ENCODE measurements at places on chromosomes 1 and 21.
A peak's percentile ranks its signal among the peaks of the same experiment; 100 is the strongest.

- DNase-seq: no peak
Measured at GRCh38 chr1:185419718-185420117, 102.7 kb upstream of the IVNS1ABP start.

- no peak for DNase-seq
Measured at GRCh38 chr1:170218257-170218650, 72.5 kb downstream of the NTMT2 start.

- no peak for DNase-seq
Measured at GRCh38 chr21:38807986-38808385, 2.3 kb downstream of the ETS2 start.

DNA sequence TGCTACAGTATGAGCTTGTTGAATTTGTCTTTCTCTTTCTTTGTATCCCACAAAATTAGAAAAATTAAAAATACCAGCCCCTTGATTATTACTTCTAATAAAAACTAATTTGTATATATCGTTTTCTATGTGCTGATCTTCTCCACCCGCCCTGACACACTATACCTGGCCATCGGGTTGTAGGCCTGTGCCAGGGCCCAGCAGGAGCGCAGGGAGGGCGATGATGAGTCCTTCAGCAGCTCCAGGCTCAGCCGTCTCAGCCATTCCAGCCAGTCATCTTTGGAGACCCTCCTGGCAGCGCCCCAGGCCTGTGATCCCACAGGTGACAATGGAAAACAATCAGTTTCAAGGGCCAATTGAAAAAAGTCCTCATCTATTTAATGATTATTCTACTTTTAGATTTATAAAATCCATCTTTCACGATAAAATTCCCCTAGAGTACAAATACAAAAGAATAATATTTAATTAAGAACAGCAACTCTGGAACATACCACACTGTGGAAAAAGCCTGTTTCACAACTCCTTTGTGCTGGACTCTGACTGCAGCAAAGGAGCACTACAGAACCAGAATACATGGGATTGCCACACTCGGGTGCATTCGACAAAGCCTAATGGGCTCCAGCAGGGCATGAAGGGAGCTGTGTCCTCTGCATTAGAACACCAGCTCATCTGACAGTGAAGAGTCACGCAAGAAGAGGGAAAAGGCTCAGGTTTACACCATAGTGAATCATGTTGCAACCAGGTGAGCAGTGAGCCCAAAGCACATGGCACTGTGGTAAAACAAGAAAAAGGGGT lies 15.4 kb downstream of the ANGPTL7 start:
- DNase-seq: peak; percentile 11

- no peak for DNase-seq
Measured at GRCh38 chr1:207034998-207035397, 2.4 kb upstream of the C1orf116 start.

- no peak for DNase-seq
Measured at GRCh38 chr21:35561116-35561515, 499.2 kb downstream of the SETD4 start.

DNA sequence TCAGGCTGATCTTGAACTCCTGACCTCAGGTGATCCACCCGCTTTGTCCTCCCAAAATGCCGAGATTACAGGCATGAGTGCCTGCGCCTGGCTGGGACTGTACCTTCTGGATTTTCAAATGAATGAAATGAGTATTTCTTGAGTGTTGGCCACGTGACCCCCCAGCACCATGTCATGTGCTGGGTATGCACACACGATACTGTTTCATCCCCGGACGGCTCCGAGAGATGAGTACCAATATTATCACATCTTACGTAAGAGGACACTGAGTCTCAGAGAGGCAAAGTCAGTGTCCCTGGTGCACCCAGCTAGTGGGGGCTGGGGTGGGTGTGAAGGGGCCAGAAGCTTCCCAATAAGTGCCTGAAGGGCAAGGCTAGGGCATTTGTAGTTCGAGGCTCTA lies 780 bp upstream of the CROCC start:
- DNase-seq: no peak

DNA sequence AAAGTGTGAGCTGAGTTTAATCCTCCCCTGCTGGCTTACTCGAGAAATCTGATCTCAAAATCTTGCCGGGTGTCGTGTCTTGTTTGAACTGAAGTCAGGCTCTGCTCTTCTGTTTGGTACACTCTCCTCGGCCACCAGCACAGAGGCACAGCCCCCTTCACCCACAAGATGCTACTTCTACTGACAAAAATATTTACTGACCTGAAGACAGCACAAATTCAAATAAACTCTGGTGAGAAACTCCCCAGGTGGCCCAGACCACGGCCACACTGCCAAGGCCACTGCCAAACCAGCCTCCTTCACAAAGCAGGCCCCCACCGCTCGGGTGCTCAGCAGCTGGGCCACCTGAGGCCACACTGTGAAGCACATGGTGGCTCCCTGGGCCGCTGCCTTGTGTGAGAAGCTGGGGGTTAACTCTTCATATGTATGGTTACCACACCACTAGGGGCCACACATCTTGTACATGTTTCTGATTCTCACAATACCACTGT lies 80.6 kb downstream of the TGFBR3 start:
- DNase-seq: no peak

DNA sequence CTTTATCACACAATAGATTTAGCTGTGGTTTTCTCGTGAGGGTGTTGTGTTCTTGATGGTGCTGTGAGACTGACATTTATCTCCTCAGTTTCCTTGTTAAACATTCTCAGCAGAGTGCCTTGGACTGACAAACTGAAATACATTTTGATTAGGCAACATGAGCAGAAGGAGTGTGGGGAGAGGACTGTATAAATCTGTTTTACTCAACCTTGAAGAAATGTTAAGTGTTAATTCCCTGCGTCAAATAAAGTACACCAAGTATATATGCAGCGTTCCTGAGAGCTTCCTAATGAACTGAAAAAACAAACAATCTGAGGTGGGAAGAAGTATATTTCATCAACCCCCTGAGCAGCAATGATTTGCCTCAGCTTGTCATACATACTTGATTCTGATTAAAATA lies 540.3 kb upstream of the B3GALT2 start:
- DNase-seq: no peak

DNA sequence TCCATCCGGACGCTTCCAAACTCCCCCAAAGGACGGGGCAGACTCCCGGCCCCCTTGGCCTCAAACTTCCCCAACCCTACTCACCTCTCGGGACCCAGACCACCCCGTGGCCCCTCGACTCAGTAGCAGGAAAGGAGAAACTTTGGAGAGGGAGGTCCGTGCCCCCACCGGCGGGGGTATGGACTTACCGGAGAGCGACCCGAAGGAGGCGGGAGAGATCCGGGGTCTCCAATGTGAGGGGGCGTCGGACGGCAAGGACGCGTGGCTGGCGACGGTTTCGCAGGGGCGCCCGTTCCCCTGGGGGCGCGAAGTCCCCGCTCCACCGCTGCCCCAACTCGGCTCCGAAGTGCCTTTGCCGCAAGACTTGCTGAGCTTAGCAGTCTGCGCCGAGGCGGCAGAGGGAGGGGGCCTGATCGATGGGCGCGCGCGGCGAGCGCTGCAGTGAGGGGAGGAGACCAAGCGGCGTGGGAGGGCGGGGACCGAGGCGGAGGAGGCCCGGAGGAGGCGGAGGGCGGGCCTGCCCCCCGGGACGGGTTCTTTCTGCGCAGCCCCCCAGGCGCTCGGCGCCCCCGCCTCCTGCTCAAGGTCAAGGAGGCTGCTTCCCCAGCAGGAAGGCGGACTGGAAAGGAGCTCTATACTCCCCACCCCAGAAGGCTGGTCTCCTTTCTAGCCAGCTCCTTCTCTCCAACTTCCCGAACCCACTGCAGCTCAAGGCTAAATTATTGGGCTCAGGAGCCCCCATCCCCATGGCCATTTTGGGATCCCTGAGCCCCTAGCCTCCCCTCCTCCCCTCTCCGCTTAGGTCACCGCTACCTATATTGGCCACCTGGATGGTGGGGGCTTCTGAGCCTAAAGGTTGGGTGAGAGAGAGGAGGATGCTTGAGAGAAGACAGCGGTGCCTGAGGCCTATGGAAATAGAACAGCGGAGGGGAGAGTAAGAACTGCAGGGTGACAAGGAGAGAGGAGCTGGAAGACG lies at the start of gene SYT2:
Gene SYT2, minus strand, starts transcription at position 385 of the 976 bp plus-strand sequence. CDS start 104,682 bp downstream, outside the sequence.
- no peak for DNase-seq

DNA sequence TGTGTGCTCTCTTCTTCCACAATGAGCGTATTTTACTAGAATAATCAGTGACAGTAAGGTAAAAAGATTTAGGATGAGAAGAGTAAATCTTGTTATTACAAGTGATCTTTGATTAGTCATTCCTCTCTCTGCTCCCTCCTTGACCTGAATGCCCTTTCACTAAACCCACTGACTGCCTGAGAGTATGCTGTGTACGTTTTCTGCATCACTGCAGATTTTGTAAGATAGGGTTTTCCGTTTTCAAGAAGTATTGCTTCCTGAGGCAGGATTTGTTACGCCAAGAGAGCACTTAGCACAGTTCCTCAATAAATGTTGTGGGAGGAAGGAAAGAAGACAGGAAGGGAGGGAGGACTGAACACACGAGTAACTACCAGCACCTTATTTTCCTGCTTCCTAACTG lies 7.7 kb upstream of the LAMB3 start:
- DNase-seq: no peak

DNA sequence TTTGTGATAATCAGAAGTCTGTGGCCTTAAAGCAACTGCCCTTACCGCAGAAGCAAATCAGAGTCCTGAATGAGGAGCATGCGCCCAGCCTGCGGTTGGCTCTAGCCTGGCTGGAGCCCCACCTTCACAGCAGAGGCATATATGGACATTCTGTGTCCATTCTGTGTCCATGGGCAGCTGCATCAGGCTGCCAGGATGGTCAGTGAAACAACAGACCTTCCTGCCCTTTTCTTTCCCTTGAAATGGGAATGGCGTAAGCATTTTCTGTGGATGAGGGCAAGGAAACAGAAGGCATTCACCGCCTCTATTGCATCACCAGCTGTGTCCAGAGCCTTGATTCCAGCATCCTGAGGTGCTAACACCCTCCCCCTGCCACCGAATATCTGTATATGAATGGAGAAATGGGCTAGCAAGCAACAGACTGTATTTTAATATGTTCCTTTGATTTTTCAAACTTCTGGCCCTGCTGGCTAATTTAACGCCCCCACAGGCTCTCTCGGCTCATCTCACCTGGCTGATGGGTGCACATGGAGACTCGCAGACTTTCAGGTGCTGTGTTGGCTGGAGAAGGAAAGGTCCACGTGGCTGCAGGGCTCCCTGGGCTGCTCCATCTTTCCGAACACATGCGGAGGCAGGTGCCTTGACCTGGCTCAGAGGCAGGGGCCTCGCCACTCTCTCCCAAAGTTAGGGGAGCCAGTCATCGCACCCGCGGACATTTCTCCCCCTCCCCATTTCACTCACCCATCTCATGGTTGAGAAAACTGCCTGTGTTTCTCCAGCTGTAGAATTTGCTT lies 159.2 kb downstream of the GALNT2 start:
- no peak for DNase-seq

DNA sequence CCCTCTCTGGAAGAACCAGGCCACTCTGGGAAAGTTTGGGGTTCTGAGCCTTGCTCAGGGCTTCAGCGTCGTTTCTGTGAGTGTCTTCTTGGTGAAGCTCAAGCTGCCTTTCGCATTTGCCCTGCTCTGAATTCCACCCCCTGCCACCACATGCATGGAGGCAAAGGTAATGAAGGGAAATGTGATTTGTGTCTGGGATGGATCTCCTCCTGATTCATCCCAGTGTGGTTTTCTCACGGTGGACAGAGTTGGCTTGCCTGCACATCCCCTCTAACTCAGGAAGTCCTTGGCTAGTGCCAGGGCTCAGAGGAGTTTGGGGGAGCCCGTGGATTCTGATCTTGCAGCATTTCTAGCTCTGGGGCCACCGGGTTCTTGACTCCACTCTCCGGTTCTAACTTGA lies 173.6 kb upstream of the RAB4A start:
- DNase-seq: no peak

GRCh38 chr1:101431956-101432510 lies 195.2 kb downstream of the S1PR1 start:
- no peak for DNase-seq

GRCh38 chr1:30762152-30762929 lies 4.8 kb upstream of the LAPTM5 start:
- DNase-seq: no peak

- no peak for DNase-seq
Measured at GRCh38 chr1:14725695-14726094, 127.2 kb downstream of the KAZN start.

DNA sequence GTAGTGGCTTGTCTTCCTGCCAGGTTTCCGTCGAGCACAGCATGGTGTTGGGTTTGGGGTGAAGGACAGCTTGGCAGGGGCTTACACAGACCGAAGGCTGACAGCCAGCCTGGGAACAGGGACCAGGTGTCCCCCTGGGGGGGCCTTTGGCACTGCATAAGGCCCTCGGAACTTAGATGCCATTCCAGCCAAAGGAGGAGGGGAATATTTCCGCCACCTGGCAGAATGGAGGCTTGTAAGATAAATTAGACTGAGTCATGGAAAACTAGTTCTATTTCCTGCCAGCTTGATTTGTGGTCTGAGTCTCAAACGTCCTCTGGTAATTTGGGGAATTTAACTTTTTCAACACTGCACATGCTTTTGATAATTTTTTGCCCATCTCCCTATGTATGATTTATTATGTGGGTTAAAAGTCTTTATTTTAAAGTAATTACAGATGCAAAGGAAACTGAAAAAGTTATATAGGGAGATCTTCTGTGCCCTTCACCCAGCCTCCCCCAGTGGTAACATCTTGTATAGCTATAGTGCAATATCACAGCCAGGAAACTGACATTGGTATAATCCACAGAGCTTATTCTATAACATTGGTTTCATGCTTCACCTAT lies 11.5 kb upstream of the TMEM51 start:
- no peak for DNase-seq

DNA sequence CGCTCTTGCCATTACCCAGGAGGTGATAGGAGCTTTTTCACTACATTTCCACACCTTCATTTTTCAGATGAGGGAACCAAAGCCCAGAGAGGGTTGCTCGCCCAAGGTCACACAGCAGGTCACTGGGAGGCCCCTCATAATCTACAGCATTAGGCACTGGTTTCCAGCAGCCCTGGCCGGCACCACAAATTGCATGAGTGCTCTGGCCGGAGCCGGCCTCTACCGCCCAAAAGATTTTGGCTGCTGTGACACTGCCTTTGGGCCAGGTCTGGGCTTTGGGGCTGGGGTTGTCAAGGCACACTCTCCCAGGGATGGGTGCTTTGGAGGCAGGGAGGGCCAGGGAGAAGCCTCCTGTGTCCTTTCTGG lies 15.4 kb downstream of the DHRS3 start:
- no peak for DNase-seq

GRCh38 chr1:176795929-176796328 lies 333.0 kb downstream of the PAPPA2 start:
- DNase-seq: no peak

DNA sequence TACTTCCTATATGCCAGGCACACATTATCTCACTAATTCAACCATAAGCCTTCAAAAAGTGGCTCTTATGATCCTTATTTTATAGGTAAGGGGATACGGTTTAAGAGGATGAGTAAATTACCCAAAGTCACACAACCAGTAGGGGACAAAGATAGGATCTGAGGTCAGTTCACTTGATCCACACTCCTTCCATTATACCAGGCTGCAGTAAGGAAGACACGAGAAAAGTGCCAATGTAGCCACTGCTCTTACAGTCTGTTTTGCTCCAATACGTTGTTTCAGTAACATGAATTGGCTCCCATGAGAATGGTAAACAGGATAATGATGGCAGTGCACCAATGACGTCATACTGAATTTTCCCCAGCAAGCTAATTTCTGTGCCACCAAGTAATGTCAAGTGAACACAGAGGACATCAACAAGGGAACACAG lies 15.4 kb upstream of the GUCA2A start:
- no peak for DNase-seq

GRCh38 chr1:99173282-99173681 lies 91.0 kb upstream of the PLPPR4 start:
- DNase-seq: no peak

All from gastrocnemius medialis (tissue), 4 donors.